ENCODE measurements at places on chromosomes 4 and X.

DNA sequence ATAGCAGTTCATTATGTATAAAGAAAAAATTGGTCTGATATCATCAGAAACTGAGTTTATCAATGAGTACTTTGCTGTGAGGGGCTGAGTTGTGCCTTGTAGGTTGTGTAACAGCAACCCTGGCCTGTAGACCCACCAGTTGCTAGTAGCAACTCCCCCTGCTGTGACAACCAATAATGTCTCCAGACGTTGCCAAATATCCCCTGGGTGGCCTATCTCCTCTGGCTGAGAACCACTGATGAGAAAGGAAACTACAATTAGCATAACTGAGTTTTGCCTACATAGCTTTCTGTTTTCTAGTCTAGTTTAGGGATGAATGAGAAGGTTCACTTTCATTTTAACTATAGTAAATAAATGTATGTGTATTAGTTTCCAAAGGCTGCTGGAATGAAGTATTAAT, 234.1 kb downstream of the CPE start:
- DNase-seq, result peak; percentile 6

- peak; percentile 5 for DNase-seq
Measured at GRCh38 chr4:60201052-60201673, 999.0 kb upstream of the ADGRL3 start.

GRCh38 chr4:153234885-153235284, 30.6 kb downstream of the TRIM2 start:
- no peak for DNase-seq

GRCh38 chr4:156628858-156629257, 342.7 kb downstream of the PDGFC start:
- DNase-seq, result no peak

DNA sequence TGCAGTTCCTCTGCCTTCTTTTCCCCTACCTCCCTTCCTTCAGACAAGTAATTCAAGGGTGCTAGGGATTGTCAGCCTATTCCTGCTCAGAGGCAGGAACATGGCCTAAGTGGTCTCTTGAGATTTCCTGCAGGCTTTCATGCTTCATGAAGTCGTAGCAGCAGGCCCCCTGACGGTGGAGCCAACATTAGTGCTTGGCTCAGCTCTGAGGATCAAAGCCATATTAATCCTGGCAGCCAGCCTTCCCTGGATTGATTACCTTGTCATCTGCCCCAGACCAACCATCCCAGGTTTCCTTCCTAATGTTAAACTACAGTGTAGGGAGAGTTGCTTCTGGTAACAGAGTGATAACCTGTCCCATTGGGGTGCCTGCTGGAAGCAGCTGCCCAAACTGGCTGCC, 84.1 kb downstream of the SLC16A2 start:
- no peak for DNase-seq
